ENCODE measurements at places on chromosomes 4 and X.

- no peak for DNase-seq
These were observed 137.8 kb downstream of the FBXW7 start for GRCh38 chr4:152398060-152398459.

GRCh38 chr4:36677112-36677511 lies 395.7 kb downstream of the DTHD1 start:
- DNase-seq = no peak

DNA sequence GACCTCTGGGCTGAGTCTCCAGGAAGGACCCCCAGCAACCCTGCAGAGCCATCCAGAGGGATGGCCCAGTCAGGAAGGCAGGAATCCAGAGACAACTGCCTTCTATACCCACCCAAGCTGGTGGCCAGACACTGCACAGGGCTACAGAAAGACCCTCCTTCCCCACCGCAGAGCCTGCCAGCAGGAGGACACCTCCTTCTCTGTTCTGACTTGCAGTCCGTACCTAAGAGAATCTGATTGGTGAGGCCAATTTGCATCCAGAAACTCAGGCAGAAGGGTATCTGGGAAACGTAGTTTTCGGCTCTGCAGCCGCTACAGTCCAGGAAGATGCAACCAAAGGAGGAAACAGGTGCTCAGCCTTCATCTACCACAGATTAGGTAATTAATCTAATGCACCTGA lies 155.4 kb upstream of the FRG1 start:
- no peak for DNase-seq

GRCh38 chr4:52552778-52553177 lies 106.3 kb downstream of the USP46 start:
- DNase-seq = no peak

DNA sequence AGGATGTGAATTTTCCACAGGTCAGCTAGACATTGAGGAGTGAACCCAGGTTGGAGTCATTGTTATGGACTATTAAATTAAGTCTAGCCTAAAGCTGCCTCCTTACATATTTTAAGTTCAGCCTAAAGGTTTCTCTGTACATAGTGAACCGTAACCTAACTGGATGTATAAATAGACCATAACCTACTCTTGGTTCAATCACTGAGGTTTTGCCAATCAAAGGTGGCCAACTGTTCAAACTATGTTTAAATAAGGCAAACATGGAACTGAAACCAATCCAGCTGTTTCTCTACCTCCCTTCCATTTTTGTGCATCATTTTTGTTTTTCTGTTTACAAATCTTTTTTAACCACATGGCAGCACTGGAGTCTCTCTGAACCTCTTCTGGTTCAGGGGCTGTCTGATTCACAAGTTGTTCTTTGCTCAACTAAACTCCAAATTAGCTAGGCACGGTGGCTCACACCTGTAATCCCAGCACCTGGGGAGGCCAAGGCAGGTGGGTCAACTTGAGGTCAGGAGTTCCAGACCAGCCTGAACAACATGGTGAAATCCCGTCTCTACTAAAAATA lies 43.9 kb upstream of the SFRP2 start:
- DNase-seq = no peak

Data from hepatic stellate cell (primary cell).